Activated CD8-positive, alpha-beta memory T cell treated with anti-CD3 and anti-CD28 coated beads for 1 hour (primary cell): ENCODE measurements at places on chromosomes 5 and 9.

GRCh38 chr9:13524245-13524644, 244.8 kb upstream of the MPDZ start:
- DNase-seq: no peak

- no peak for DNase-seq
These were observed 2.4 kb upstream of the EXOC3 start for GRCh38 chr5:440401-441201.

- no peak for DNase-seq
These were observed 94.2 kb downstream of the TMEM174 start for GRCh38 chr5:73266925-73267765.

GRCh38 chr9:87497604-87498045, at the start of gene DAPK1:
Gene DAPK1, plus strand, starts transcription at chr9:87497867. Its CDS starts 1,211 bp downstream, at chr9:87499078.
- DNase-seq: no peak

- DNase-seq: no peak
These were observed 834.1 kb upstream of the C9orf72 start for GRCh38 chr9:28407351-28407750.

DNA sequence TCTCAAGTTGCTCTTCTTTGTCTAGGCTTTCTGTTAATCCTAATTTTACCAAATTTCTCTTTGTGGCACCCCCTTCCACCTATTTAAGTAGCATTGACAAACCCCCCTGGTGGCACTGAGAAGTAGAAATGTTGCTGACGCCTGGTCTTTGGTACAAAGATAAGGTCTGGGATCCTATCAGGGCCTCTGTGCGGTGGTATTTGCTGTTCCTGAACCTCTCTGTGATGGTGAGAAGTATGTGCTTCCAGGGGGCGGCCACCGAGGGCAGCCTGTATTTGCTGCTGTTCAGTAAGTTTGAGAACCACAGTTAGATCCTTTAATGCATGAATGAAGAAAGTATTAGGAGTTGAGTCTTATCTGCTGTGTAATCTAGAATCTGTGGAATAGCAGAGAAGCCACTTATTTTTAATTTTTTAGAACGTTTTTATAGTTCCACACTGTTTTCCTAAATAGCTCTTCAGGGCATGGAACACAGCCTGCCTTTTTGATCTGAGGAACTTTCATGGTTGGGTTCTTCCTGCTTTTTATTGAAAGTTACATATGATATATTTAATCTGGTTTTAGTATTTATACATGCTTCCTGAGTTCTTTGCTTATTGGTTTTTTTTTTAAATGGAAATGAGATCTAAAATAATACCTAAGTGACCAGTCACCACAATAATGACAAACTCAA, 124.2 kb downstream of the TRIO start:
- DNase-seq: no peak

DNA sequence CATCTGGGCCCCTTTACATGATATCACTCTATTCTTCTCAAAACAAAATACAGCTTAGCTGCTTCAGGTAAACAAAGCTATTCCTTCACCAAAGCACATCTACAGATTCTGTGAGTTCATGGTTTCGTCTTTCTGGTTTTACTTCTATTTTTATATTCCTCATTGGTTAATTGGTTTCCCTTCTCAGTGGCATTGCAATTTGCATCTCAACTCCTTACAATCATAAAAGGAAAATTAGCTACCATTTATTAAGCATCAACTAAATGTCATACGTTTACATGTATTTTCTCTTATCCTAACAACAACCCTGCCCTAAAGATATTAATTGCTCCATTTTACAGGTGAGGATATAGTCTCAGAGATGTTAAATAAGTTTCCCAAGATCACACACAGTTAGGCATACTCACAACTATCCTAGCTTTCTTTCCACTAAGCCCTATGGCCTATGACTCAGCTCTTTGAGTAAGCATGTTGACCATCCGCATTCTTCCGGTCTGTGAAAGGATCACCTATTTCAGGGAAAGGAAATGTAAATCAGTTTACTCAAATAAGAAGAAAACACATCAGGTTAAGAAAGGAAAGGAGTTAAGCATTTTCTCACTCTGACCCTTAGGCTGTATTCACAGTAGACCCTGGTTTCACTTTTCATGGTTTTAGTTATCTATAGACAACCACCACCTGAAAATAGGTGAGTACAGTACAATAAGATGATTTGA, 146.1 kb downstream of the CAAP1 start:
- no peak for DNase-seq
